ENCODE measurements at places on chromosomes 7 and 10. TPM values are rescaled to one million over a fixed set of nuclear protein-coding genes. Genes with fewer than 3 reads are reported as not detected.

The ZNF655 gene
- 132 TPM for total RNA-seq

The IFT22 gene
- total RNA-seq, result 22.5 TPM

The ZNF511 gene
- 45.4 TPM for total RNA-seq

The GRID2IP gene
- 1.8 TPM for total RNA-seq

The CYP2C19 gene
- total RNA-seq, result not detected

The SBDS gene
- 102 TPM for total RNA-seq

The PPP1R17 gene
- total RNA-seq, result 0.14 TPM

The GIMAP8 gene
- 18.3 TPM for total RNA-seq

The SAP25 gene
- total RNA-seq, result not detected

The AKR1C8 gene
- not detected for total RNA-seq

The TMEM176A gene
- 11.9 TPM for total RNA-seq

The UCN3 gene
- total RNA-seq, result not detected

The STOX1 gene
- total RNA-seq, result 12.9 TPM

The GRID1 gene
- total RNA-seq, result 2.4 TPM

The PDZD7 gene
- total RNA-seq, result not detected

The CYP2C18 gene
- not detected for total RNA-seq

The ANKRD2 gene
- 2.7 TPM for total RNA-seq

The GDF2 gene
- total RNA-seq, result 0.11 TPM

The ZNF804B gene
- not detected for total RNA-seq

The ZWINT gene
- total RNA-seq, result 3.6 TPM

The NRCAM gene
- 212 TPM for total RNA-seq

The CCL24 gene
- 4.0 TPM for total RNA-seq
